ENCODE measurements at places on chromosomes 7 and 10. TPM values are rescaled to one million over a fixed set of nuclear protein-coding genes. Genes with fewer than 3 reads are reported as not detected.

DNA sequence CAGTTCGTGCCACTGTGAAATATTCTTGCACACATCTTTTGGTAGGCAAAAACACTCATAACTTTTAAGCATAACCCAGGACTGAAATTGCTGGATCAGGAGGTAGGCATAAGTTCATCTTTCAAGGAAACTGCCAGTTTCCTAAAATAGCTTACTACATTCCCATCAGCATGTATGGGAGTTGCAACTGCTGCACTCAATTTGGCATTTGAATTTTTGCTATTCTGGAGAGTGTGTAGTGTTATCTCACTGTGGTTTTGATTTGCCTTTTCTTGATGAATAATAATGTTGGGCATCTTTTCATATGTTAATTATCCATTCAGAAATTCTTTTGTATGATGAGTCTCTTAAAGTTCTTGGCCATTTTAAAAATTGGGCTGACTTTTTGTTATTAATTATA lies 95.2 kb downstream of the ORC5 start:
- no peak for DNase-seq
- no peak overlapping the region for H3K4me3 ChIP-seq
- no peak overlapping the region for H3K27ac ChIP-seq
- H3K36me3 ChIP-seq, result no peaks in the 10 kb centered on the region
- H3K27me3 ChIP-seq, result no peaks in the 10 kb centered on the region
- H3K4me1 ChIP-seq, result no peaks in the 10 kb centered on the region

DNA sequence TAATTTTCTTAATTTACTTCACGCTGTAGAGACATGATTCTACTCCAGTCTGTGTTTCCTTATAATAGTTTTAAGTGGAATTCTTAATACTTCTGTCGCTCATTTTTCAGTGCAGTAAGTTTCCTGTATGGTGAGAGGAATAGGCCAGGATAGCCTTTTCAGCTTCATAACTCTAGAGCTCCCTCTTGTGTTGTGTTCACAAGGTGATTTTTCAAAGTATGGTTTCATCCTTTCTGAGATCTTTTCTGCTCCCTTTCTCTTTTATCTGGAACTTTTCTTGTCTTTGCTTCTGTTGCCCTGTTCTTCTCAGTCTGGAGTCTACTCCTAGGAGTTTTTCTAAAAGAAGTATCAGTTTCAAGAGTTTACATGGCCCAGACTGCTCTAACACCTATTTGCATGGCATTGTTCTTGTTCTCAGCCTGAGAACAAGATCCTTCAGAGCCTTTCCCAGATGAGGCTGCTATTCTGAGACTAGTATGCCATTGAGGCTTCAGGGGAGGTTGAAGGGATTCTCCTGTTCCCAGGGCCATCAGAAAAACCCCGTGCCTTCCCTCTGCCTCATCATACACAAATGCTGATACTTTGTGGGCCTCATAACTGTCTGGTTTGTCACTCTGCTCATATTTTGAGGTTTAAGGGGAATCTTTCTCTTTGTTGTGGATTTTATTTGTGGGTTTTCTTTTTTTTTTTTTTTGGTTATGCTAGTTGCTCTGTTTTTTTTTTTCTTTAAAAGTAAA lies 21.8 kb downstream of the NET1 start:
- no peaks in the 10 kb centered on the region for H3K36me3 ChIP-seq
- H3K27me3 ChIP-seq, result no peaks in the 10 kb centered on the region
- H3K4me1 ChIP-seq, result no peaks in the 10 kb centered on the region
- no peak for DNase-seq

GRCh38 chr7:116499168-116500077 lies at the start of gene CAV2:
TSS of gene CAV2 (plus strand) at chr7:116499738. CDS start at chr7:116499782, 44 bp downstream.
- H3K4me3 ChIP-seq, result peak within 1 kb of the TSS; percentile 82
- DNase-seq, result peak; percentile 62
- H3K4me1 ChIP-seq, result peaks cover 11% of the 10 kb centered on the region

DNA sequence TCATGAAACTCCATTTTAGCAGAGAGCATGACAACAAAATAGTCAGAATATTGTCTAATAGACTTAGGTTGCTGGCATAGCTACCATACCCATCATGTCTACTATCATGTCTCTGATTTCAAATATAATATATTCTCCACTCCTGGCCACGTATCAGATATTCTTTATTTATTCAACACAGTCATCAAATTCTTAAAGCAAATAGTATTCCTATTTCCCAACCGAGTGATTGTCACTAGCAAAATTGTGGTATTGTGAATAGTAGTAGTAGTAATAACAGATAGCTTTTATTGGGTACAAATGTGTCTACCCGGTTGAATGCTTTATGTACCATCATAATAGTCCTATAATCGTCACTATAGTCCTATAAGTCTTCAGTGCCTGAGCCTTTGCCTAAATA lies 918.6 kb downstream of the KCNMA1 start:
- H3K4me3 ChIP-seq, result no peak overlapping the region
- DNase-seq, result no peak
- no peaks in the 10 kb centered on the region for H3K27me3 ChIP-seq
- H3K4me1 ChIP-seq, result no peaks in the 10 kb centered on the region
- H3K36me3 ChIP-seq, result no peaks in the 10 kb centered on the region

DNA sequence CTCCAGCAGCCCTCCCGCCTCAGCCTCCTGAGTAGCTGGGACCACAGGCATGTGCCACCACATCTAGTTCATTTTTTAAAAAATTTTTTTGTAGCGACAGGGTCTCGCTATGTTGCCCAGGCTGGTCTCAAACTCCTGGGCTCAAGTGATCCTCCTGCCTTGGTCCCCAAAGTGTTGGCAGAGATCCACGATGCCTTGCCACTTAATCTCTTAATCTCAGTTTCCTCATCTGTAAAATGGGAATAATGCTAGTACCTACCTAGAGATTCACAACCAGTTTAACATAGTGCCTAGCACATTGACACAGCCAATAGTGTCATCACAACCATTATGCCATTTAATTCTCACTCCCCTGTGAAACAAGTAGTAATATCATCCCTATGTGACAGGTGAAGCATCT lies 4.8 kb upstream of the CPA4 start:
- DNase-seq, result no peak
- H3K4me3 ChIP-seq, result no peak overlapping the region
- H3K27ac ChIP-seq, result no peak overlapping the region
- H3K4me1 ChIP-seq, result no peaks in the 10 kb centered on the region

DNA sequence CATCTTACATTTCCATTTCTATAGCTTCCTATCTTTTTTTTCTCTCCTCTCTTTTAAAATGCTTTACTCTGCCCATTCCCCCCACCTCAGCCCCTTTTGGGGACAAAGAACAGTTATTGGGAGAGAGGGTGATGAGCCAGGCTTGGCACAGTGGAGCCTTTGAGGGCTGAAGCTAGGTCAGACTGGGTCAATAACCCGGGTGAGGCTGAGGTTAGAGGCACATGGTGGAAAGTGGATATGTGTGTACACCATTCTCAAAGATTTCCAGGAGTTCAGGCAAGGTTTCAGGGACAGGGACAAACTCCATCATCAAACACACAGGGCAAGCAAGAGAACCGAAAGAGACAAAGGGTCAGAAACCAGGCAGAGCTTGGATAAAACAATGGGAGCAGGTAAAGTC lies 11.5 kb downstream of the ABCB4 start:
- H3K4me3 ChIP-seq, result no peak overlapping the region
- no peaks in the 10 kb centered on the region for H3K4me1 ChIP-seq
- H3K27me3 ChIP-seq, result no peaks in the 10 kb centered on the region

GRCh38 chr10:95363303-95363912 lies 72.6 kb upstream of the PDLIM1 start:
- H3K4me1 ChIP-seq, result no peaks in the 10 kb centered on the region
- no peak overlapping the region for H3K4me3 ChIP-seq
- no peaks in the 10 kb centered on the region for H3K27me3 ChIP-seq
- H3K27ac ChIP-seq, result no peak overlapping the region
- peak; percentile 60 for DNase-seq
- no peaks in the 10 kb centered on the region for H3K36me3 ChIP-seq

DNA sequence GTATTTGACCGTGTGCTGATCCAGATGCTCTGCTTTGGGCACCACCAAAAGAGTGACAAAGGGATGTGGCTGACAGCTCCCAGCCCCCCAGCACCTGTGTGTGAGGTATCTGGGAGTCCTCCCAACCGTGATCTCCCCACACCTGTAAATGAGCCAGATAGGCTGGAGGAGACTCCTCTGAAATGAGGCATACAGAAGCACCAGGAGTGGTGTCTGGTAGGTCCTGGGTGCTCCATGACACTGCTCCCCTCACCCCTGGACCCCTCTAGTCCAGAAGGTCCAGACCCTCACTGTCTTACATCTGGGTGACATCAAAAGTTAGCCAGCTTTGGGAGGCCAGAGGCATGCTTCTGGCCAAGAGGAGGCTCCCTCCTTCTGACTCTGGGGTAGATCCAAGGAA lies 20.0 kb upstream of the DRGX start:
- DNase-seq, result no peak
- no peaks in the 10 kb centered on the region for H3K4me1 ChIP-seq
- no peaks in the 10 kb centered on the region for H3K27me3 ChIP-seq

- no peaks in the 10 kb centered on the region for H3K27me3 ChIP-seq
- H3K4me3 ChIP-seq, result no peak overlapping the region
- no peaks in the 10 kb centered on the region for H3K36me3 ChIP-seq
- H3K4me1 ChIP-seq, result peaks cover 3% of the 10 kb centered on the region
- no peak overlapping the region for H3K27ac ChIP-seq
Observed at GRCh38 chr7:1899951-1900762, 230.1 kb downstream of the ELFN1 start.

DNA sequence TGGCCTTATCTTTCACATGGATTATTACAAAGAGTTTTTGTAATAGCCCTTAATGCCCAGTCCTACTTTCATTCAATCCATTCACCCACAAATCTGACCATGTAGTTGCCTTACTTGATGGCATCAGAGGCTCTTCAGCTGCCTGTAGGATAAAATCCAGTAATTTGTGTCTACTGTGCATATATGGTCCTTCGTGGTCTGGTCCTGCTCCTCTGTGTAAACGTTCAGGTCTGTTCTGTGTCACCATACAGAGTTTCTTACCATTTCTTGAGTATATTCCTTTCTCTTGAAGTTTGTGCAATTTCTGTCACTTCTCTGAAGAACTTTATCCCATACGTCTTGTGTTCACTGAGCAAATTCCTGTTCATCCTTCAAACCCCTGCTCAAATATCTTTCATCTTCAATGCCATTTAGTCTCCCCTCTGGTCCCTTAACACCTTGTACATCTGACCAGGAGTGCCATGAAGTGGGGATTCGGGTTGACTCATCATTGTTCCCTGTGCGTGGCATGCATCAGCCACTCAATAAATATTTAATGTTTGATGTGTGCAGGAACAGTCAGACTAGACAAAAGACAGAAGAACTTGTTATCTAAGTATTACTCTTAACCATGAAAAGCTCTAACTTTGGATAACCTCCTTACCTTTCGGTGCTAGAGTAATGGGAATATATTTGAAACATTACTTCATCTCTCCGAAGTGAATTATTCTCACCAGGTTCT lies 98.6 kb upstream of the RPA3 start:
- no peaks in the 10 kb centered on the region for H3K4me1 ChIP-seq
- no peaks in the 10 kb centered on the region for H3K27me3 ChIP-seq
- H3K27ac ChIP-seq, result no peak overlapping the region
- H3K36me3 ChIP-seq, result no peaks in the 10 kb centered on the region
- no peak overlapping the region for H3K4me3 ChIP-seq

GRCh38 chr10:122374237-122374858 lies at the start of gene PLEKHA1:
TSS of gene PLEKHA1 (plus strand) at chr10:122374708. CDS start at chr10:122393201, 18,493 bp downstream.
- DNase-seq, result peak; percentile 96
- H3K4me1 ChIP-seq, result peaks cover 10% of the 10 kb centered on the region
- H3K36me3 ChIP-seq, result no peaks in the 10 kb centered on the region
- peak within 1 kb of the TSS; percentile 82 for H3K27ac ChIP-seq
- H3K27me3 ChIP-seq, result no peaks in the 10 kb centered on the region

- H3K36me3 ChIP-seq, result no peaks in the 10 kb centered on the region
- no peak overlapping the region for H3K4me3 ChIP-seq
- no peaks in the 10 kb centered on the region for H3K27me3 ChIP-seq
- no peak overlapping the region for H3K27ac ChIP-seq
- DNase-seq, result no peak
- no peaks in the 10 kb centered on the region for H3K4me1 ChIP-seq
Observed at GRCh38 chr7:31432176-31432575, 81.7 kb upstream of the ITPRID1 start.

GRCh38 chr7:44638611-44639557 lies 32.5 kb downstream of the OGDH start:
- H3K36me3 ChIP-seq, result no peaks in the 10 kb centered on the region
- H3K27me3 ChIP-seq, result no peaks in the 10 kb centered on the region

DNA sequence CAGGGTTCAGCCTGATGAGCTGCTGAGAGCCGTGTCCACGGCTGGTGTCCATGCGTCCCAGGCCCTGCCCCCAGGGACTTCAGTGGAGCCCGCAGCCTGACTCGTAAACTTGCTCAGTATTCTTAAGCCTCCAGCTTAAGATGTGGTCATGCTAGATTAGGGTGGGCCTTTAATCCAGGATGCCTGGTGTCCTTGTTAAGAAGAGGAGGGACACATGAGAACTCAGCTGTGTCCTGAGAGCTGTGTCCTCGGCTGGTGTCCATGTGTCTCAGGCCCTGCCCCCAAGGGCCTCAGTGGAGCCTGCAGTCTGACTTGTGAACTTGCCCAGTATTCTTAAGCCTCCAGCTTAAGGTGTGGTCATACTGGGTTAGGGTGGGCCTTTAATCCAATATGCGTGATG lies 23.0 kb downstream of the DOCK1 start:
- H3K27me3 ChIP-seq, result no peaks in the 10 kb centered on the region
- H3K36me3 ChIP-seq, result no peaks in the 10 kb centered on the region
- DNase-seq, result no peak
- H3K27ac ChIP-seq, result no peak overlapping the region

GRCh38 chr7:33685981-33686683 lies 219.2 kb upstream of the BMPER start:
- H3K36me3 ChIP-seq, result no peaks in the 10 kb centered on the region
- DNase-seq, result no peak
- H3K27me3 ChIP-seq, result no peaks in the 10 kb centered on the region

- no peak overlapping the region for H3K27ac ChIP-seq
- H3K27me3 ChIP-seq, result no peaks in the 10 kb centered on the region
- no peak overlapping the region for H3K4me3 ChIP-seq
- H3K36me3 ChIP-seq, result no peaks in the 10 kb centered on the region
- H3K4me1 ChIP-seq, result no peaks in the 10 kb centered on the region
- no peak for DNase-seq
Observed at GRCh38 chr7:123279949-123280348, 80.2 kb upstream of the SLC13A1 start.

GRCh38 chr7:132546366-132547127 lies 29.7 kb downstream of the PLXNA4 start:
- DNase-seq, result no peak
- H3K27ac ChIP-seq, result no peak overlapping the region
- H3K27me3 ChIP-seq, result no peaks in the 10 kb centered on the region
- H3K4me1 ChIP-seq, result no peaks in the 10 kb centered on the region

DNA sequence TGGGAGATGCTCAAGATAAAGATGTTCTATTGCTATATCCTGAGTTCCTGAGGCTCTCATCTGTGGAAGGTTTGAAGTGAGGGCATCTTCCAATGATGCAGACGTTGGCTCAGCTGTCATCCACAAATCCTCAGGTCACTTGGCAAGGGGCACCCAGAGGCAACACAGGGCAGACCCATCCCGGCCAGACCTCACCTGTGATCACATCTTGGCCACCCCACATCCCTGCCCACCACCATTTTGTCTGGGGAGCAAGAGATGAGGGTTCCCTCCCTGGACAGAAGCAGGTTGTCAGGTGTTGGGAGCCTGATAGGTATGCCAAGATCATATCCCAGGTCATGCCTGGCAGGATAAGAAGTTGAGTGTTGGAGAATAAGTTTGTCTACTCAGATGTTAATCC lies 918.2 kb upstream of the ZNF722 start:
- no peak overlapping the region for H3K4me3 ChIP-seq
- no peaks in the 10 kb centered on the region for H3K27me3 ChIP-seq
- no peaks in the 10 kb centered on the region for H3K4me1 ChIP-seq
- DNase-seq, result no peak

ELFN1 gene
- total RNA-seq, result 3.2 TPM

GNAI1 gene
- 59.0 TPM for total RNA-seq

TMEM178B gene
- total RNA-seq, result 1.7 TPM

OR2A42 gene
- not detected for total RNA-seq

PVRIG gene
- total RNA-seq, result 3.0 TPM

OIT3 gene
- total RNA-seq, result 0.87 TPM

SEMA3E gene
- total RNA-seq, result 0.47 TPM

CLDN12 gene
- total RNA-seq, result 31.8 TPM

MINDY4 gene
- total RNA-seq, result 51.7 TPM

C10orf105 gene
- total RNA-seq, result 0.47 TPM

Data from testis (tissue), 5 donors.